ENCODE measurements at places on chromosomes 13 and 19.

- DNase-seq = no peak
Observed at GRCh38 chr13:44425041-44425814, 51.6 kb downstream of the SERP2 start.

GRCh38 chr19:52725528-52725961 is 9.3 kb downstream of the ZNF611 start:
- no peak for DNase-seq

DNA sequence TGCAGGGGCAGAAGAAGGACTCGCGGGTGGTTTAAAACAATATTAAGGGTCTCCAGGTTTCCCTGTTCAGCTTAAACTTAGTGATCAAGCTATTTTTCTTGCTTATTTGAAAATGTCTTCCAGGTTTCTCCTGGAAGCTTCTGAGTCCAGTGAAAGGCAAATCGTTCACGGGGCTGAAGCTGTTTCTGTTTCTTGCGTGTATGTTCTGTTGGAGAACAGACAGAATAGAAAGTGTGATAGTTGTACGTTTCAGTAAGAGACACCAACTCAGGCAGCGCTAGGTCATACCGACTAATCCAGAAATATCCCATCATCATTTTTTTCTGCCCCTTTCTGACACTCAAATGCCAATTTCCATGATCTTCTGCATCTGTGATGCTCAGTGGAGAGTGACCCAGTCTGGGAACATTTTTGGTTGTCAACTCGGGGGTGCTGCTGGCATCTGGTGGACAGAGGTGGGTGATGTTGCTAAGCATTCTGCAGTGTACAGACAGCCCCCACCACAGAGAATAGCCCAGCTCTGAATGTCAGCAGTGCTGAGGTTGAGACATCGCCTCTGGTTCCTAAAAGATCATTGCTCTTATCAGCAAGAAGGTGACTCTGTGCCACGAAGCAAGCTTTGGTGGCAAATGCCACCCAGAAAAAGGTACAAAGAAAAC is 4.3 kb downstream of the KLF2 start:
- no peak for DNase-seq

- no peak for DNase-seq
Observed at GRCh38 chr13:31937436-31937835, 94.1 kb upstream of the FRY start.

DNA sequence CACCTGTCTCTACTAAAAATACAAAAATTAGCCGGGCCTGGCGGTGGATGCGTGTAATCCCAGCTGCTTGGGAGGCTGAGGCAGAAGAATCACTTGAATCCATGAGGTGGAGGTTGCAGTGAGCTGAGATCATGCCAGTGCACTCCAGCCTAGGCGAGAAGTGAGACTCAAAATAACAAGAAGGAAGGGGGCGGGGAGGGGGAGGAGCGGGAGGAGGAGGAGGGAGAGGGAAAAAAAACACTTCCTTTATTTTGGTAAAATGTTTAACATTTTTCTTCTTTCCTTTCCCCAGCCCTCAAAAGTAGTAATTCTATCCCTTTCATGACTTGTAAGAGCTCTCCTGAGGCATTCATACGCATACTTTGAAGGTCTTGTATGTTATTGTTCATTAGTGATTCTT is 44.3 kb downstream of the SPRY2 start:
- no peak for DNase-seq

- peak; percentile 91 for DNase-seq
Observed at GRCh38 chr13:44365008-44365407, 8.6 kb upstream of the SERP2 start.

DNA sequence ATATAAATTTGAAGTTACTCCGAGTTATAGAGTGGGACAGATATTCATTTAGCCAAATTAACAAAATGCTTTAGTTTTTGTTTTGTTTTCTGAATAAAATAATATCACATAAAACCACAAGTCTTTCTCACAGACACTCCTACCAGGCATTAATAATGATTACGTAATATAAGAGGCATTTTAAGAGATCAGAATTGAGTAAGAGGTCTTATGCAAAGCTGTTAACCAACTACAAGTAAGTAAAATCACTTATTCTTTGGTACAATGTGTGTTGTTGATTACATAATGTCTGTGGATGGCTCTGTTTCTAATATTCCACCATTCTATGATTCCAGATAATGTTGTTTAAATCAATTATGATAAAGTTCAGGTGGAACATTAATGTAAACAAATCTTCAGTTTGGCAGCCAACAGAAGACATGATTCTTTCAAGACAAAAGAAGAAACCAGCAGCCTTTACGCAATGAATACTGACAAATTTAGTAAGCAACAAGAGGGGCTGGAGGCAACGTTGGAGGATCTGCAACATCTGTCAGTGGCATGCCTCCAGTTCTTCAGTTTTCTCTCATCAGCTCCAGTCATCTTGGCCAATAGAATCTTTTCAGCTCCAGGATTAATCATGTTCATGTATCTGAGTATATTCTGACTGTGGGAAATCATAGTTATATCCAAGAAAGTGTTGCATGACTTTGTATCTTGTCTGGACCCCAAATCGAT is 403.8 kb downstream of the SLITRK5 start:
- no peak for DNase-seq

DNA sequence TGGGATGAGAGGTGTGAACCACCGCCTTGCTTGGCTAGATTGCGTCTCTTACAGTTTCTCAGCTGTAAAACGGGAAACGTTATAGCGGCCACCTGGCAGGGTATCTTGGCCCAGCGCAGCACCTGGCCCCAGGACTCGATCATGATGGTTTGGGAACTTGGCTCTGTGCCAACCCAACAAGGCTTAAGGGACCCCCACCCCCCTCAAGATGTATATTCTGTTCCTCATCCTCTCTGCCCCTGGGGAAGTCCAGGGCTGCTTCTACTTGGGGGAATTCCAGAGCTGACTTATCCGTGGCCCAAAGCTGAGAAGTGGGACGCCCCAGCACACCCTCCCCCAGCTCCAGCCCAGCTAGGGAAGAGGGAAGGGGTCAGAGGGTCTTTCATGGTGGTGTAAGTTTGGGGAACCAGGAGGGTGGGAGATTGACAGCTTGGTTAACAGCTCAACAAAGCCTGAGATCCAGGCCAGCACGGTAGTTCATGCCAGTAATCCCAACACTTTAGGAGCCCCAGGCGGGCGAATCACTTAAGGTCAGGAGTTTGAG is 695 bp downstream of the ICAM1 start:
- no peak for DNase-seq

GRCh38 chr19:7152568-7152967 is 83.1 kb downstream of the ZNF557 start:
- no peak for DNase-seq

GRCh38 chr13:30191491-30192100 is 115.8 kb downstream of the KATNAL1 start:
- DNase-seq = peak; percentile 6

DNA sequence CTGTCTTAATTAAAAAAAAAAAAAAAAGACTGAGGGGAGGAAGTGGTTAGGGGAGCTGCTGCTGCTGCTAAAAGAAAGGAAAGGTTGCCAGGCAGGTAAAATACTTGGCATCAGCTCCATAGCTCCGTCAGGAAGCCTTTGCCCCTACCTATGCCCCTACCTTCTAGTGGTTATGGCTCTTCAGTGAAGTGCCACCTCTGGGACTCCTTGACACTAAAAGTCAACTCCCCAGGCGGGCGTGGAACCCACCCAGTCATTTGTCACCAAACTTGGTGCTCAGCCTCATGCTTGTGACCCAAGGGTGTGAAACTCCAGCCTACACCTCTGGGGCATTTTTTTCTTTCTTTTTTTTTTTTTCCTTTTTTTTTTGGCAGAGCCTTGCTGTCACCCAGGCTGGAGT is 4.9 kb upstream of the NECTIN2 start:
- DNase-seq = no peak

DNA sequence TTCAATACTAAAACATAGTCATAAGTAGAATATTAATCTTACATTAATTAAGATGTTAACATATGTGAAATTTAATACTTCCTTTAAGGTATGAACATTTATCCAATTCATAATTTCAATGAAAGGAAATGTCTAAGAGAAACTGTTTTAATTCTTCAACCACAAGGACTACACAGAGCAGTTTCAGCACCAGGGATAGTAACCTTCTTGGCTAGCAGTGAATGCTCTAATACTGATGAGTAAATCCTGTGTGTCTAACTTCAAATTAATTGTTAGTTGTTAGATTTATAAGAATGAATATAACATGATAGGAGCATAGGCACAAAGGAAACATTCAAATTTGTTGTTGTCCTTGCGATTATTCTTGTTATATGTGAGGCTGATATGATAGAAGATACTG is 15.6 kb upstream of the NBEA start:
- DNase-seq = peak; percentile 56

GRCh38 chr13:76231522-76232167 is 595.5 kb downstream of the LMO7 start:
- DNase-seq = no peak

GRCh38 chr19:39923862-39924261 is 10.6 kb downstream of the FCGBP start:
- no peak for DNase-seq

DNA sequence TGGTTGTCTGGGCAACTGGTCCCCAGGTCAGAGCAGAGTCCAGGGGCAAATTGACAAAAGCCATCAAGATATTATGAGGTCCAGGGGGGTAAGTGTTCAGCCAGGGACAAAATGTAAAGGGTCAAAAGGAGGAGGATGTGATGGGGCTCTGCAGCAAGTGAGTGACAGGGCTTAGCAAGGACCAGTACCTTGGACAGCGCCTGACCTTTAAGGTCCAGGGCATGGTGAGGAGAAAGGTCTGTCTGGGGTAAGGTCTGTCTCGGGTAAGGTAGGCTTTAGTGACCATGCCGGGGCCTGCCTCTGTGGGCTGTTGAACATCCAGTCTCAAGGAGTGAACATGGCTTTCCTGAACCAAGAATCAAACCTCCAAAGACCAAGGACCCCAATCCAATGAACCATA is 6.3 kb upstream of the ZNF358 start:
- DNase-seq = no peak

DNA sequence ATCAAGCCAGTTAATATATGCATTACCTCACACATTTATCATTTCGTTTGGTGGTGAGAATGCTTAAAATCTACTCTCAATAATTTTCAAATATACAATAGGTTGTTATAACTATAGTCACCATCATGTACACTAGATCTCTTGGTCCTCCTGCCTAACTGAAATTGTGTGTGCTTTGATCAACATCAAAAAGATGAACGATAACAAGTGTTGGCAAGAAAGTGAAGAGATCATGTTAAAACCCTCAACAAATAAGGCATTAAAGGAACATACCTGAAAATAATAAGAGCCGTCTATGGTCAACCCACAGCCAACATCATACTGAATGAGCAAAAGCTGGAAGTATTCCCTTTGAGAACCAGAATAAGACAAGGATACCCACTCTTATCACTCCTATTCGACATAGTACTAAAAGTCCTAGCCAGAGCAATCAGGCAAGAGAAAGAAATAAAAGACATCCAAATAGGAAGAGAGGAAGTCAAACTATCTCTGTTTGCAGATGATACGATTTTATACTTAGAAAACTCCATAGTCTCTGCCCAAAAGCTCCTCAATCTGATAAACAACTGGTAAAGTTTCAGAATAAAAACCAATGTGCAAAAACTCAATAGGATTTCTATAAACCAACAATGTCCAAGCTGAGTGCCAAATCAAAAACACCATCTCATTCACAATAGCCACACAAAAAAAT is 27.9 kb upstream of the OR10H1 start:
- no peak for DNase-seq

DNA sequence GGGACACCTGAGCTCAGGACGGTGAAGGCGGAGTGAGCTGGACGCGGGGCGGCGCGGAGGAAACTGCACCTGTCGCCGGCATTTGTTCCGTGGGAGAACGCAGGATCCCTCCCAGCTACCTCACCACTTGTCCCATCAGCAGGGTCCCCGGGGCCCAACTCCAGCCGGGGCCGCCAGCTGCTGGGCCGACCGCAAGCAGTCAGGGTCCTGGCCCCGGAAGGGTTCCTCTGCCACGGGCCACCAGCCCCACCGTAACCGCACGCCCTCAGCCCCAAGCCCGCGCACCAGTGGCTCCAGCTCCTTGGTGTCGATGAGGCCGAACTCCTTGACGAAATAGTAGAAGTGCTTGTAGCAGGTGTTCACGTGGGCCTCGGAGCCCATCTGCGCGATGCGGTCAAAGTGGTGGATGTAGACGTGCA is 19.6 kb downstream of the MOB3A start:
- DNase-seq = no peak

GRCh38 chr13:44301639-44302015 is 72.0 kb upstream of the SERP2 start:
- no peak for DNase-seq

DNA sequence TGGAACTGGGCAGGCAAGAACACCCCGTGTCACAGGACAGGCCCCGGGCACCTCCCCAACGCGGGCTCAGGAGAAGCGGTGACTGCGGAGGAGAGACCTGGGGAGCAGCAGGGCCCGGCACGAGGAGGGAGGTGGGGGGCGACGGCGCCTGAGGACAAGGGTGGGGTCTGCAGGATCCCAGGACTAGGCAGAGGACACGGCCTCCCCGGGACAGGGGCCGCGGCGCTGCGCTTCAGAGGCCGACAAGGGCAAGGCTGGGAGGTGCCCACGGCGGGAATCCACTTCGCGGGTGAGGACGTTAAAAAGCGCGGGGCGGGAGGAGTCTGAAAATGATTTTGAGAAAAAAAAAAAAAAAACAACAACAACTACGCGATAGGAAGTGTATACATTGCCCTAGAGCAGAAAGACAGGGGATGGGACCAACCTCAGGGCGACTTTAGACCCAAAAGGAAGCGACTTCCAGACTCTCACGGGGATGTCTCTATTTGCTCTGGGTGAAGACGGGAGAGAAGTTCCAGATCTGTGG is 44.9 kb downstream of the ZNF611 start:
- no peak for DNase-seq

DNA sequence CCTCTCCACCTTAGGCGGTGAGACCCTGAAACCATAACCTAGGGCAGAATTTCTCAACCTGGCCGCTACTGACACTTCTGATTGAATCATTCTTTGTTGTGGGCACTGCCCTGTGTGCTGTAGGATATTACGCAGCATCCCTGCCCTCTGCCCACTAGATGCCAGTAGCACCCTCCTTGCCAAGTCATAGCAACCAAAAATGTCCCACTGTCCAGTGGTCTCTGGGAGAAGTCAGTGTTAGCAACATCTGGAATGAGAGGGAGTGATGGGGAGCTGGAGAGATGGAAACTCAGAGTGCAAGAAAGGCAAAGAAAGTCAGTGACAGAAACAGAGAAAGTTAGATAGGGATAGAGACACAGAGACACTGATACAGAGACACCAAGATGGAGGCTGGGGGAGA is 13.6 kb downstream of the KLK4 start:
- no peak for DNase-seq

DNA sequence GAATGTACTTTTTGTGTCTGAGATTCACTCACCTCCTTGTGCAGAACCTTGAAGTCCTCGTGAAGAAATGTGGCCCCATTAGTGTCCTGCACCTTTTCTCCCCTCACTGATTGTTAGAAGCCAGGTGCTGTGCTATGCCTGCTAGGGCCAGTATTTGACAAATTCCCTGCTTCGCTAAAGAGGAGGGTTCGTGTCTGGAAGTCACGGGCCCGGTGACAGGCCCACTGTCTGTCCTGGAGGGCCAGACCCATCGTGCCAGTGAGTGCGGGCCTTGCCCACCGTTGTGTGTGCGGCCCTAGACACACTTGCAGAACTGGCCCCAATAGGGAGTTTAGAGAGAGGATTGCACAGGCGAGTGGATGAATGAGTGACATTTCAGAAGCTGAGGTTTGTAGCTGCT is 36.8 kb upstream of the GAS6 start:
- DNase-seq = no peak

GRCh38 chr19:39845584-39845932 is 621 bp downstream of the FBL start:
- no peak for DNase-seq
